Esophagus squamous epithelium (tissue), 5 donors: ENCODE measurements at places on chromosomes 5 and 9. TPM values are rescaled to one million over a fixed set of nuclear protein-coding genes. Genes with fewer than 3 reads are reported as not detected.

DNA sequence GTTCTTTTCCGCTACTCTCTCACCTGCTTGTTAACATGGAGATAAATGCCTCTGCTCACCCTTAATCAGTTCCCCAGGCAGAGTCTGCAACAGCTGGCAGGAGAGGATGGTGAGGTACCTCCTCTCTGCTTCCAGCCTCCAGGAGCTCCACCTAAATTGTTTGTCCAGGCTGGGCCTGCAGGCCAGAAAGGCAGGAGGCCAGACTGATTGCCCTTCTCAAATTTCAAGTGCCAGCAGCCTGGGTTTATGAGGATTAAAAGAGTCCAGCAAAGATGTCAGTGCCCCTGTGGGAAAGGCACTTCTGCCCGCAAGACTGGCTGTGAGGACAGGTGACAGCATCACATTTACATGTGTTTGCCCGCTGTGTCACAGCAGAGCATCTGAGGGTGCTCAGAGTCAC lies 19.8 kb downstream of the CORO2A start:
- no peak for DNase-seq

- DNase-seq = no peak
Measured at GRCh38 chr5:138025285-138025684, 7.6 kb downstream of the FAM13B start.

DNA sequence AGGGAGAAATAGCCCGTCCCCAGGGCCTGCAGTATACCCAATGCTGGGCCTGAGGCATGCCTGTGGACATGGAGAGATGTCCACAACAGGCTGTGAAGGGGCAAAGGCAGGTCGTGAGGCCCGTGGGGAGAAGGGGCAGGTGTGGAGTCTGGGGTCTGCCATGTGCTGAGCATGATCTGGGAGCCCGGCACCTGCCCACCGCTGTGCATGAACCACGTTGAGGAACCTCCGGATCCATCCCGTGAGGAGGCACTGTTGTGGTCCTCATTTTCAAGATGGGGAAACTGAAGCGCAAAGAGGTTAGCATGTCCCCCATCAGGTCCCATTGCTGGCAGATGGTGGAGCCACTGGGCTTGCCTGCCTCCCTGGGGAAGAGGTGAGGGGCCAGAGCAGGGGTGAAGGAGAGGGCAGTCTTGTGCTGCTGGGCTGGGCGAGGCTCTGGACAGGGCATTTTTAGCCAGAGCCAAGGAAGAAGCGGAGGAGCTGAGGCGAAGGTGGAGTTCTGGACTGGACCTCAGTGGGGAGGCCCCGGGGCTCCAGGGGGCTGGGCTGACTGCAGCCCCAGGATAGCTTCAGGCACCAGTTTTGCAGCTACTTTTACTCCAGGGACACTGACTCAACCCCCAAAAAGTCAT lies 46.5 kb downstream of the LRSAM1 start:
- no peak for DNase-seq

DNA sequence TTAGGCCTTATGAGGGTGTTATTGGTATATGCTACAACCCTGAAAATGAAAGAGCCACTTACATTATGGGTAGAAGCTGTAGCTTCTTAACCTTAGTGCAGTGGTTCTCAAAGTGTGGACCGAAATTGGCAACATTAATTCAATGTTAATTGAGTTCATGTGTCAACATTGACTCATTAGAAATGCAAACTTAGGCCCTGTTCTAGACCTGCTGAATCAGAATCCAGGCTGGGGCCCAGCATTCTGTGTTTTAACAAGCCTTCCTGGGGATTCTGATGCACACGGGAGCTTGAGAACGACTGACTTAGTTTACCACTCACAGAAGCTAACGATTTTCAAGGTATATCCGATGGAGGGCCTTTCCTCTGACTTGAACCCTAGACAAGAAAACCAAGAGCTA lies 7.3 kb downstream of the VLDLR start:
- no peak for DNase-seq

DNA sequence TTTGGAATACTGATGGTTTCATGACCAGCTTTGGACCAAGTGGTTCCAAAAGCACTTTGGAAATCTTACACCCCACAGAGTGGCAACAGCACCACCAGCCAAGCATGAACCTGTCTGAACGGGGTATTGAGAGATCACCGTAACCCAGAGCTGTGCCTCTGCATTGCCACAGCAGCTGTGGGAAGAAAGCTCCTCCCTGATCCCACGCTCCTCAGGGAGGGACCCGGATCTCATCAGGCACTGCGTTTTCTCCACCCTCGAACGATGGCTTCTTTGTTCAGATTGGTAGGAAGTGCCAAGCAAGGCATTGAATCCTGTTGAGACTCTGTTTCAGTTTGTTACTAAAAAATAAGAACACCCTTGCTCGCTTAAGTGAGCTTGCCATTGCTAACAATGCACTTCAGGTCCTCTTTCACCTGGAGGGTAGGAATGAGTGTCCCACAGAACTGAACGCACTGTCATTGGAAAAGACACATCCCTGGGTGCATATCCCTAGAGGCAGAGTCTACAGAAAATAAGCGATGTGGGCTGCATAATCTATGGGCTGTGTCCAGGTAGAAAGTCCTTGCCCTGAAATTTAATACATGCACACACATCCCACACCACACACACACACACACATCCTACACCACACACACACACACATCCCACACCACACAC lies 118.0 kb upstream of the ICE1 start:
- DNase-seq = no peak

DNA sequence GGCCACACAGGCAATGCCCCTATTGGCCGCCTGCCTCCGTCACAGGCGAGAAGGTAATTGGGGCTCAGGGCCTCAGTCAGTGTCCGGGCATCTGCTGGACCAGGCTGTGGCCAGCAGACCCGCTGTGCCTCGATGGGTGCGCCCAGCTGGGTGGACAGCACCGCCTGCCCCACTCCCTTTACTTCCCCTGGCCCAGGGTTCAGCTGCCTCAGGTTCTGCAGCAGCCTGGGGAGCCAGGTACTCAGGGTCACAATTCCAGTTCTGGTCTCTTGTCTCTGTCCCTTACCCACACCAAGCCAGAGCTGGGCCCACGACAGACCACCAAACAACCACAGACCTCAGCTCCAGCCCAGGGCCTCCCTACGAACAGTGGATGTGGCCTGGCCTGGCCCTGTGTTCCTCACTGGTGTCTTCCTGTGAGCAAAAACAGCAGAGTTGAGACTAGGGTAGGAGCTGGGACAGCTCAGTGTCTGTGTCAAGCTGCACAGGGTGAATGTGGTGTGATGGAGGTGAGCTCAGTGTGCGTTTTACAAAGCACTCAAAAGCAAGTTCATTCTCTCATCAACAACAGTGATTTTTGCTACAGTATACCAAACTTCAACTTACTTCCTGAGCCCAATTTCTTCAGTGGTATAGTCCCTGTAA lies 33.4 kb upstream of the SUSD3 start:
- no peak for DNase-seq

Gene PPP3R2
- not detected for total RNA-seq

Gene ESM1
- total RNA-seq = 0.95 TPM

- no peak for DNase-seq
Measured at GRCh38 chr9:121122246-121123032, 47.7 kb downstream of the CNTRL start.

DNA sequence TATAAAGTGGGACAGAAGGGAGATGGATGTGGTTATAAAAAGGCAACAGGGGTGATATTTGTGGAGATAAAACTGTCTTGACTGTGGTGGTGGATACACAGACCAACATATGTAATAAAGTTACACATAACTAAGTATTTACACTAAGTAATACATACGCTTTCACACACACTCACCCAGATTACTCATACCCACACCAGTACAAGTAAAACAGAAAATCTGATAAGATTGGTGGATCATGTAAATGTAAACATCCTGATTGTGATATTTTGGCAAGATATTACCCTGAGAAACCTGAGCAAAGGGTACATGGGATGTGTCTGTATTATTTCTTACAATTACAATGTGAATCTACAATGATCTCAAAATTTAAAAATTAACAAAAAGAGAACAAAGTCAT lies 53.3 kb upstream of the SLIT3 start:
- DNase-seq = no peak

- DNase-seq = no peak
Measured at GRCh38 chr5:139426203-139426885, 13.0 kb downstream of the DNAJC18 start.

DNA sequence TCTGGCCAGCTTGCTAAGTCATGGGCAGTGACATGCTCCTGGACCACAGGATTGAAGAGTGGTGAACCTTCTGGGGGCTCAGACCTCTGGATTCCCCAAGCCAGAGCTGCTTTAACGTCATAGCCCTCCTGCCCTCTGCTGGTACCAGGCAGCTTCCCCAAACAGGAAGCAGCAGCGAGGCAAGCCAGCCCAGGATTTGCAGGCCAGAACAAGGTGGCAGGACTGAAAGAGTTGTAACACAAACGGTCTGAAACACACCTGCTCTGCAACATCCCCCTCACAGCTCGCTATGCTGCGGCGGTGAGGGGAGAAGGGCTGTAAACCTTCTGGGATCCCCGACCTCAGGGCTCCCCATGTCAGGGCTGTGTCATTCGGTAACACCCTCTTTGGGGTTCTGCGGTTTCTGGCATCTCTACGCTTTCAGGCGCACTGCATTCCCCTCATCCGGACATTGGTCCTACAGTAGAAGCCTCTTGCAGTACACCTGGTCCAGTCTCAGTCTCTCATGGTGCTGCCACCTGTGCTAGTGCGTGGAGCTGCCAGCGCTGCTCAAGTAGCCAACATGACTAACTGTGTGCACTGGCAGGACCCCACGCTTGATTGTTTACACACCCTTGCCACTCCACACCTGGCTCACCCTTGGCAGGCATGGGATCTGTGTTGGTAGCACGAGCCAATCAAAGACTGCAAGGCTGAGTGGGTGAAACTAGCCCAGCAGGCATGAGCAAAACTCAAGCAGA lies 893.3 kb downstream of the PTPRD start:
- DNase-seq = no peak

DNA sequence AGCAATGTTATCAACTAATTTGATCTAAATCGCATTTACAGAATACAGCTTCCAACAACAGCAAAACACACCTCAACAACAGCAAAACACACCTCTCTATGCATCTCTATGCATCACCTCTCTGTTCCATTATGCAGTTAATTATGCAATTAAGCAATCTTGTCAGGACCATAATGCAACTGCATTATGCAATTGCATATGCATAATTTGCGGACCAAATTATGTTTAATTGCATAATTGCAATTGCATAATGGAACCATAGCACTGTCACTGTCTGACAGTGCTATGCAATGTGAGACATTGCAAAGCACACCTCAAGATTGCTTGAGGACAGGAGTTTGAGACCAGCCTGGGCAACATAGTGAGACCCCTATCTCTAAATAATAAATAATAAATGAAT lies 80.4 kb upstream of the PRSS3 start:
- no peak for DNase-seq

Gene GLT6D1
- total RNA-seq = not detected

GRCh38 chr9:124381170-124381945 lies 33.9 kb downstream of the PSMB7 start:
- DNase-seq = no peak

Gene MEIKIN
- not detected for total RNA-seq

Gene PCDHB9
- total RNA-seq = 0.30 TPM

Gene BHMT
- total RNA-seq = not detected

- DNase-seq = no peak
Measured at GRCh38 chr9:100440071-100440470, 13.1 kb downstream of the MSANTD3 start.

Gene TEX48
- total RNA-seq = not detected

GRCh38 chr5:42719034-42719433 lies 37.6 kb upstream of the CCDC152 start:
- DNase-seq = no peak

GRCh38 chr5:138364576-138364975 lies 12.1 kb downstream of the KDM3B start:
- no peak for DNase-seq

GRCh38 chr5:93294199-93294598 lies 286.8 kb downstream of the NR2F1-AS1 start:
- no peak for DNase-seq

Gene GAPT
- 0.18 TPM for total RNA-seq

DNA sequence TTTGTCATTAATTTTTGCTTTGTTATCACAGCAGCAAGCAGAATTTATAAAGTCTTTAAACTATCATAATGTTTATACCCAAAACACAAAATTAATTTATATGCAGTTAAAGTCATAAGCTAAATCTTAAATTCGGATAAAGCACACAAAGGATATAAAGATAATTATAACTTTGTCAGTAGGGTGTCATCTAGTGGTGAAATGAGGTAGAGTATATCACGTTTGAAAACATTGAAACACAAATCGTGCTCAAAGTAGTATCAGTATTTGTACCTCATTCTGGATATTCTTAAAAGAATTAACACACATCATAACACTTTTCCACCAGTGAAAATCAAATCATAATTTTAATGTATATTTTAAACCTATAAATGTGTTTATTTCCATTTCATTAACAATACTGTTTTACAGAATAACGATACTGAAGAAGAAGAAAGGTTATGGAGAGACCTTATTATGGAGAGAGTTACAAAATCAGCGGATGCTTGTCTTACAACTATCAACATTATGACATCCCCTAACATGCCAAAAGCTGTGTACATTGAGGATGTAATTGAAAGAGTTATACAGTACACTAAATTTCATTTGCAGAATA lies 129.5 kb downstream of the NIPBL start:
- DNase-seq = no peak

GRCh38 chr9:94645901-94646300 lies 6.6 kb upstream of the FBP1 start:
- no peak for DNase-seq

Gene SMIM33
- not detected for total RNA-seq

Gene RAD17
- total RNA-seq = 4.9 TPM

Gene FYB1
- total RNA-seq = 2.8 TPM

DNA sequence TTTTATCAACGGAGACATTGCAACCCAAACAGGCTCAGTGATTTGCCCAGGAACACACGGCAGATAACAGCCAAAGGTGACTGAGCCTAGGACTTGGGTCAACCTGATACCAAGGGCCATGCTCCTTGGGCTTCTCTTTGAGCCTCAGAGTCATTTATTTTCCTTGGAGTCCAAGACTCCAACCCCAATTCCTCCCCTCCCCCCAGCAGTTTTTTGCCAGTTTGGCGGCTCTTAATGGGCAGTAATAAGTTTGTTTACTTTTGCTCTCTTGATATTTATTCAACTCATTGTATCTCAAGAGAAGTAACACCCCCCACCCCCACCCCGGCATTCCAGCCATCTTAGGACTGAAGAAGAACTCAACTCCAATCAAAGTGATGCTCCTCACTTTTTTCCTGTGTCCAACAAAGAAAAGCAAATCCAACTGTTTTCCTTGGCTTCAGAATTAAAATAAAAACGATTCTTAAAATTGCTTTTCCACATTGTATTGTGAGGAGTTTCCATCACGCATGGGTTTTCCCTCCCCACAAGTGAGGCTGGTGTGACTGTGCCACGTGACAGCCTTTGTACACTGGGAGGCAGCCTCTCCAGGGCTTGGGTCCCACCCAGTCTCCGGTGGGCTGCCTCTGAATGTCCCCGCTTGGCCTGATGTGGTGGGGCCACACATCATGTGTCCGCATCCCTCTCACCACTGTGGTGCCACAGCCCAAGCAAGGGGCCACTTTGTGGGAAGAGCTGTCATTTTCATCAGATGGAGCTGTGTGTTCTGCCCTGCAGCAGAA lies 9.1 kb downstream of the ANGPTL2 start:
- DNase-seq = no peak

GRCh38 chr5:55897905-55898304 lies 46.7 kb downstream of the IL31RA start:
- no peak for DNase-seq

Gene RANBP3L
- 0.30 TPM for total RNA-seq
